WTC11 (cell line): ENCODE measurements at places on chromosomes 3 and 15. TPM values are rescaled to one million over a fixed set of nuclear protein-coding genes. Genes with fewer than 3 reads are reported as not detected.

DNA sequence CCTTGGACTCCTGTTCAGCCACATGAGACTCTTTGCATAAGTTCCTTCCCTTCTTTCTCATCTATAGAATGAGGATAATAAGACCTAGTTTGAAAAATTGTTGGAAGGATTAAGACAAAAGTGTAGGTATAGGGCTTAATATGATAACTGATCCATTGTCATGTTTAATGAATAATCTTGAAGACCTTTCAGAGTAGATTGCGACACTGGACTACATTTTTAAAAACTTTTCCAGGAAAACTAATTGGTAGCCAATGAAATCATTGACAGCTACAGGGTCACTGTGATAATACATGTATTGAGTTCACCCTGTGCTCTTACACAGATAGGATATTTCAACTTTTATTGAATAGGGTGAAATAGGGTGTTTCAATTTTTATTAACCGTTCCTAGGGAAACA, 78.5 kb upstream of the FBN1 start:
- DNase-seq = no peak

GRCh38 chr15:56821721-56822425, 88.6 kb upstream of the ZNF280D start:
- DNase-seq = peak; percentile 64

DNA sequence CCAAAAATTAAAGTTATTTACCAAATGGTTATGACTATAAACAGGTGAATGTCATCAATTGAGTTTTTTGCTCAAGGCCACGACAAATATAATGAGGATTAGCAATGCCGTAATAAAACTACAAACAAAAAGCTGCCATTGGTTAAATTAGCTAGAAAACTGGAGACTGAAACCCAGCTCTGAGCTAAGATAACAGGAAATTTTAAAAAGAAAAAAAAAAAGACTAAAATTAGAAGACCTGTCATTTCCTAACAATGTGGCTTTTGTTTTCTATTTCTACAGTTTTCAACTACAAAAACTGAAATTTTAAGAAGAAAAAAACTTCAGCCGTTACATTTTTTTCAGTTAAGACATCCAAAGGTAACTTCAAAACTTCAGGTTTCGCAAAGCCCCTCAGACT, 9.7 kb downstream of the SLC12A6 start:
- DNase-seq = no peak

Gene A4GNT
- total RNA-seq = not detected in 3 replicates

Gene GJD2
- total RNA-seq = 0.14 to 0.22 TPM (median 0.21 TPM) in 3 replicates

Gene GPR149
- 0.09 TPM in 1 of 3 replicates, not detected in the others for total RNA-seq
